Stimulated activated CD8-positive, alpha-beta memory T cell treated with anti-CD3 and anti-CD28 coated beads, Interleukin-4, amount 100 ng/mL, for 4 hours (primary cell): ENCODE measurements at places on chromosomes 12 and 14.
A peak's percentile ranks its signal among the peaks of the same experiment; 100 is the strongest.

DNA sequence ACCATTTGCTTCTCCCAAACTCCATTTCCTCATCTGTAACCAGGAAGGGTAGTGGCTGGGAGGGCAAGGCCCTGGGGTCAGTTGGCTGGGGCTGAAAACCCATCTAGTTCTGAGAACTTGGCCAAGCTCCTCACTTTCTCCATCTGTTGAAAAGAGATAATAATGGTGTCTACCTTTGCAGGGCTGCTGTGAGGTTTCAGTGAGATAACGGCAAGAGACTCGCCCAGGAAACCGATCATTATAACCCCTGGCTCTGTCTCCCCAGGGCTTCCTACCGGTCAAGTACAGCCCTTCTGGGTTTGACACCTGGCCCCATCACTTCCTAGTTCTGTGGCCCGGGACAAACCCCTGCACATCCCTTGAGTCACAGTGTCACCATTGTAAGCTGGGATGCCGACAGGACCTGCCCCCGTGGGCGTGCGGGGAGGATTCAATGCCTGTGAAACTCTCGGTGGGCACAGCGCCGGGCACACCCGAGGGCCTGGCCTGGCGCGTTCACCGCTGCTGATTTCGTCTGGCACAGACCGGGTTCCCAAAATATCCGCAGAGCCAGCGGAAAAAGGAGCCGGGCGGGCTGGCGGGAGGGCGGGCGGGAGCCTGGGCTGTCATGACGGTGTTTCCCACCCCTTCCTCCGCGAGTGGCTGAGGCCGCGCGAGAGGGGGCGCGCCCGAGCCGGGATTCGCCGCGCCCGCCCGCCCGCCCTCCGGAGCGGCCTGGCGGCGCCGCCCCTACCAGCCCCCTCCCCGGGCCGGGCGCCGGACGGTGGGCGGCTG is 4.4 kb downstream of the KMT5A start:
- DNase-seq, result peak; percentile 33

GRCh38 chr12:130177635-130178242 is 15.5 kb downstream of the FZD10 start:
- DNase-seq, result no peak

GRCh38 chr12:43896496-43896895 is 60.6 kb downstream of the TMEM117 start:
- no peak for DNase-seq

DNA sequence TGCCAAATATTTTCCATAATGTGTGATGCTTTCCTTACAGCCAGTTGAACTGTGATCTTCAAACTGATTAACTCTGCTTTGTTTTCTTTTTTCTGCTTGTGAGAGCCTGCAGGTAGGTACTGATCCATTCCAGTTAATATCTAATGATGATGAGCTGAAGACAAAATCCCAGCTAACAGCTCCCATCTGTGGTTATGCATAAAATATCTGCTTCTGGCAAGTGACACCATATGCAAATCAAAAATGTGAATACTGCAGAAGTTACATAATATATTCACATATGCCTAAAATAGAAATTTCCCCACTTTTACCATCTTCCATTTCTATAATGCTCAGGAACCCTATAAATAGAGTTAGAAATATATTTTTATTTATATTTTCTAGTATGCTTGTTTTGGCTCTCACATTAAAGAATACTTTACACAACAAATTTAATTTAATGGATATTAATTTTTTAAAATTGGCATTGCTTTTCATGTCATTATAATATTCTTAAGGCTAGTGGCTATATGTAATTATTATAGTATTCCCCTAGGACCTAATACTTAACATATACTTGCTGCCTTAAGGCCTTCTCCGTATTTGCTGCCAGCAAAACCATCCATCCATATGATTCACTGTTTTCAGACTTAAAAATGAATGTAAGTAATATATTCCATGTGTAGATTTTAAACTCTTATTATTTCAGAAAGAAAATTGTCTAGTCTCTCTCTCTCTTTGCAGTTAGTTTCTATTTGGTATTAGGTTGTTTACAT is 83.8 kb downstream of the CCER1 start:
- no peak for DNase-seq

GRCh38 chr14:103362780-103363179 is 22.4 kb upstream of the MARK3 start:
- no peak for DNase-seq
